ENCODE measurements at places on chromosomes 6 and 20.

- DNase-seq: no peak
These were observed 32.2 kb downstream of the RREB1 start for GRCh38 chr6:7139835-7140470.

DNA sequence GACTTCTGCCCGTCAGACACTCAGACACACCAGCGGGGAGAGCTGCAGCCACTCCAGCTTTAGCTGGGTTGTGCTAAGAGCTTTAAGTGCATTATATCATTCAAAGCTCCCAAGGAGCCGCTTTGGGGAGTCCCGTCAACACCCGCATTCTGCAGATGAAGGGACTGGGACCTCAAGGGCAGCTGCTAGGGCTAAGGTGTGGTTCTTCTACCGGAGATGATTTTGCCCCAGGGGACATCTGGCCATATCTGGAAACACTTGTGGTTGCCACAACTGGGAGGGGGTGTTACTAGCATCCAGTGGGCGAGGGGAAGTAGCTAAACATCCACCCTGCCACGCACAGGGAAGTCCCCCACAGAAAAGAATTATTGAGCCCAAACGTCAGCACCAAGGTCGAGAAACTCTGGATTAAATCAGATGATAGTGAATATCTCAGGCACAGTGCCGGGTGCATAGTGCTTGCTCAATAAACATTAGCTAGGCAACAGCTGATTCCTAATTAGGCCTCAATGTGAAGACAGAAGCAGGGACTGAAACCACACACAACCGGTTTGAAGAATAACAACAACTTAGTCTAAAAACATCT is 29.6 kb downstream of the PMEPA1 start:
- DNase-seq: no peak

DNA sequence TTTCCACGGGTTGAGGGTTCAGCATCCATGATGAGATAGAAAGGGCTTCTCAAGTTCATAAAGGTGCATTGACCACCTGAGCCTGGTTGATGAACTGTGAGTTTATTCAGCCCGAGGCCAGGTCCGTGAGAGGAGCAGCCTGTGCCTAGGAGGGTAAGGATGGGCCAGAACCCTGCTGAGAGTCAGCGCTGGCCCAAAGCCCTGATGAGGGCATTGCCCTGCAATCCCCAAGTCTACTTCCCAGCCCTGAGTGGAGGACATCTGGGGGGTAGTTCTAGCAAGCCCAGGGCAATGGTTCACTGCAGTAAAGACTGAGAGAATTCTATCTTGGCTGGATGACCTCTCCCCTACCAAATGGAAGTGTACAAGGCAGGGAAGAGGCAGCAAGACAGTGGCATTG is 123.3 kb upstream of the NXT1 start:
- no peak for DNase-seq

- no peak for DNase-seq
These were observed 235.1 kb downstream of the ZFAND3 start for GRCh38 chr6:38054527-38055202.

DNA sequence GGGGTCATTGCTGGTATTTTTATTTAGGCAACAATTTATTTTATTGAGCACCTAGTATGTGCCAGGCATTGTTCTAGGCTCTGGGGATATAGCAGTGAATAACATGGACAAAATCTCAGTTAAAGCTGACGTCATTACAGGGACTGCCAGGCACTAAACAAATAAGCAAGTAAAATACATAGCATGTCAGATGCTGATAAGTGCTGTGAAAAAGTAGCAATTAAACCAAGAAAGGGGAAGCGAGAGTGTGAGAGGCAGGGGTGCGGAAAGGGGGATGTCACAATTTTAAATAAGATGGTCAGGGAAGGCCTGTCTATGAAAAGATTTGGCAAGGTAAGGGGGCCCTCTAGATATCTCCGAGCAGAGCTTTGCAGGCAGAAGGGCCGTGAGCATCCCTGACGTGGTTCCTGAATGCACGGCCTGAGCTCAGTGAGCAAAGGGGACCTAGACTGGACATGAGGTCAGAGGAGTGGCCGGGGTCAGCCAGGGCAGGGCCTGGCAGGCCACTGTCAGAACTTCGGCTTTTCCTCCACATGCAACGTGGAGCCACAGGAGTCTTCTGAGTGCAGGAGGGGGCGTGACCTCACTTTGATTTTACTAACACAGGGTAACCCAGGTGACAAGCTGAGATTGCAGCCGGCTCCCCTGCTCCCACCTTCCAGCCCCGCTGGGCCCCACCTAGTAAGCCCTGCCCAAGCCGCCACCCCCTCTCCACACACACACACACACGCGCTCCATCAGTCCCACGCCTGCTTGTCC is 24.2 kb upstream of the SIRPA start:
- no peak for DNase-seq

- no peak for DNase-seq
These were observed 79.7 kb upstream of the NFATC2 start for GRCh38 chr20:51622004-51622874.

DNA sequence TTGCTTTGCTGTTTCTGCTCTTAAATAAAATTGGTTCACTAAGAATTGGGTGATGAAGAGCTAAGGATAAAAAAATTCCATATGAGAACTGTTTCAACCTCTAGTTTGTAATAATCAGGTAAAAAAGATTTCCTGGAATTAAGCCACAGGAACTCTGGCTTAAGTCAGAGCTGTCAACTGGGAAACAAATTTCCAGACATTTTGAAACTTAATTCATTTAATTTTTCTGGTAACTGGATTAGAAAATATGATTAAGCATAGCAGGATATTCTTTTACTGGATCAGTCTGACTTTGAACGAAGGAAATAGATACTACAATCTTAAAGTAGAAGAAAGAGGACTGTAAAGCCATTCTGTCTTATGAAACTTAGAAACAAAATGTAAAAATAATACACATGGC is 1.3 kb upstream of the VIP start:
- DNase-seq: no peak

GRCh38 chr20:58577139-58577806 is 62.1 kb upstream of the APCDD1L start:
- DNase-seq: no peak

DNA sequence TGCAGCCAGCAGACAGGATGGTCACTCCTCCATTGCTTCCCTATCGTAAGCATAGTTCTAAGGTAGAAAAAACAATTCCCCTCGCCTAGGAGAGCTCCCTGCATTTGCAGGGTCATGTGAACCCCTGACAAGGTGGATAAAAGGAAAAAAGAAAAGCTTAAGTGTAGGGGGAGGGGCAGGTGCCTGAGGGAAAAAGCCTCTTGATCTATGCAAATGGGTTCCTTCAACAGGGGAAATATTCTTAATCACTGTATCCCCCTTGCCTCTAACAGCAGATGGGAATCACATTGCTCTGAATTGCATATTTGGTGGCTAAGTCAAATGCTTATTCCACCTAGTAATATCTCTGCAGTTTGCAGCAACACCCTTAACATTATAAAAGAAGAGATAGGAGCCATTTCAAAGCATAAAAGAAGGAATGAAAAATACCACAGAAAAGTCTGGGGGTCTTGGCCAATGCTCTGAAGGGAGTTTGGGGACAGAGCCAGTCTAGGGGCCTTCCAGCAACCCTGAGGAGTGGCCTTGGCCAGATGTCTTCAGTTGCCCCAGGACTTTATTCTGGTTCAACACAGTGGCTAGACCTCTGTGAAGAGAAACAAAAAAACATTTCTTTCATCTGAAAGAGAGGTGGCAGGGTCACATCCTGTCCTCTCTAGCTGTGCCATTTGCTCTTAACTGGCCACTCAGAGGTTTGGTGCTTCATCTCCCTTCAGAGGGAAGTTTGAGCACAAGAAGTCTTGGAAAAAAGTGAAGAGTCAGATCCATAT is 660.4 kb upstream of the GJE1 start:
- DNase-seq: no peak

GRCh38 chr6:82436740-82437139 is 73.1 kb downstream of the TPBG start:
- no peak for DNase-seq

DNA sequence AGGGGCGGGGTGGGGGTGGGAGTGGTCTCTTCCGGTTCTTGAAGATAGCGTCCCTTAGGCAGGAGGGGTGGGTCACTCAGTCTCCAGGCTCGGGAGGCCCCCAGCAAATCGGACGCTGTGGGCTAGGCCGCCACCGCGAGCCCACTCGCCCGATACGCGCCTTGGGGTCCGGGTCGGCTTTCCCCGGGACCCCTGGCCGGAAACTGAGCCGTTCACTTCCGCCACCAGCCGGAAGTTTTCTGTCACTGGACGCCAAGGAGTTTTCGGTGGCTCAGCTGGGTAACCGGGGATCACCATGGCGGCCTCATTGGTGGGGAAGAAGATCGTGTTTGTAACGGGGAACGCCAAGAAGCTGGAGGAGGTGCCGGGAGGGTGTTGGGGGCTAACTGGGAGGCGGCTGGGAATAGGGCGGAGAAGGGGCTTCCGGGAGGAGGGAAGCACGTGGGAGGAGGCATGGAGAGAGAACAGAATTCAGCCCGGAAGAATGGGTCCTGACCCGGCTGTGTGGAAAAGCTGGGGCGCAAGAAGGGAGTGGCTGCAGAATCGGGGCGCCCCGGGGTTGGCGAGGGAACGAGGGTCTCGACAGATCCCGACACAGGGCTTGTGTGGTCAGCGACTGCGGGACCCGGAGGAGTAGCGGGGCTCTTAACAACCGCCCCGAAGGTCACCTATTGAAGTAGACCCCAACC is at the start of gene ITPA:
Gene ITPA, plus strand, starts transcription at position 242 of the 689 bp plus-strand sequence. Its CDS starts 54 bp downstream, at position 296.
- peak; percentile 78 for DNase-seq

DNA sequence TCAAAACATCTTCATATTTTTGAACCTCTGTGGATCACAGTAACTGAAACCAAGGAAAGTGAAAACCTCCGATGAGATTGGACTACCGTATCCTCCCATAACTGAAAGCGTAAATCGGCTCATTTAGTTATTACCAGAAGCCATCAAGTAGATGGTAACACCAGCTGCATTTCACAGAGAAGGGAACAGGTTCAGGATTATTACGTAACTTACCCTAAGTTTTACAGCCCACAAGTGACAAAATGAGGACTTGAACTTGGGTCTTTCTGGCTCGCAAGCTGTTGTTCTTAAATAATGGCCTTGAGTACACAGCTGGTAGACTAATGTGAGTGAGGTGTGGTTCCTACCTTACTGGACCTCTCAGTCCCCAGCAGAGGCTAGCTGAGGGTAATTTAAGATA is 37.9 kb upstream of the CBLN4 start:
- no peak for DNase-seq

DNA sequence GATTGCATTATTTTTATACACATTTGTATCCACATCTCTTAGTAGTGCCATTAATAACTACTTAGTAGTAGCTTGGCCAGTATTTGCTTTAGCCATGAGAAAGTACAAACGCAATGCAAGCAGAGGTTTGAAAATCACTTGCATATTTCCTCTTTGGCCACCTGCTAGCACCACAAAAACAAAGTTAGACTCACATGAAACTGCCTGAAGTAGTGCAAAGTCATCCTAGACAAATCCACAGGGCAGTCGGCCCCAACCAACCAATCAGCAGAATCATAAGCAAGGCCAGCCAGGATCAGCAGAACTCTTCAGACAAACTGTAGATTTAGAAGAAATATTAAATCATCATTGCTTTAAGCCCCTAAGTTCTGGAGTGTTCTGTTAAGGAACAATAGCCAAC is 135.2 kb upstream of the VGLL2 start:
- no peak for DNase-seq

DNA sequence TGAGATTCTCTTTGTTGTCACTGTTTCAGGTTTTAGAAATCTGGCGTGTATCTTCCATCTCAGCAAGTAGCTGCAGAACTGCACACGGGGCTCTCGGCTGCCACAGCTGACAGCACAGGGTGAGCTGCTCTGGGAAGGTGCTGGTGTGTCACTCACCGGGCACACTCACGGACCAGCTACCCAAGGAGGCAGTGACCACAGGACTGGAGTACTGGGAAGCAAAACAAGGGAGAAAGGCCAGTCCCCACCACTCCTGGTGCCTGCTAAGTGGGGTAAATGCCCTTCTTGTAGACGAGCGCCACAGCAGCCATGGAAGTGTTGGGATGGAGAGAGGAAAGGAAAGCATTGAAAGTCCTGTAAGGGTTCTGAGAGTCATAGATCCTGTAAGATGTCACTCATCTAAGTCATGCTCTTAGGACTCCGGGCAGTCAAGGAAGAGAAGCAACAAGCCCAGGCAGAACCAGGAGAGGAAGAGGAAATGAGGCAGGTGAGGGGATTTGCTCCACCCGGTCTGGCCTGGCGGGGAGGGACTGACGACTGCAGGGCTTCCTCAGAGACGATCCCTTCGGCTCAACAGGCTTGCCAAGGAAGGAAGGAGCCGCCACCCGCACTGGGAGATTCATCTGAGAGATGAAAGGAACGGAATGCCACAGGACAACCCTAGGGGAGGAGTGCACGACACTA is 48.1 kb downstream of the PRDM1 start:
- DNase-seq: no peak

GRCh38 chr6:100768816-100769351 is 112.2 kb downstream of the ASCC3 start:
- no peak for DNase-seq

DNA sequence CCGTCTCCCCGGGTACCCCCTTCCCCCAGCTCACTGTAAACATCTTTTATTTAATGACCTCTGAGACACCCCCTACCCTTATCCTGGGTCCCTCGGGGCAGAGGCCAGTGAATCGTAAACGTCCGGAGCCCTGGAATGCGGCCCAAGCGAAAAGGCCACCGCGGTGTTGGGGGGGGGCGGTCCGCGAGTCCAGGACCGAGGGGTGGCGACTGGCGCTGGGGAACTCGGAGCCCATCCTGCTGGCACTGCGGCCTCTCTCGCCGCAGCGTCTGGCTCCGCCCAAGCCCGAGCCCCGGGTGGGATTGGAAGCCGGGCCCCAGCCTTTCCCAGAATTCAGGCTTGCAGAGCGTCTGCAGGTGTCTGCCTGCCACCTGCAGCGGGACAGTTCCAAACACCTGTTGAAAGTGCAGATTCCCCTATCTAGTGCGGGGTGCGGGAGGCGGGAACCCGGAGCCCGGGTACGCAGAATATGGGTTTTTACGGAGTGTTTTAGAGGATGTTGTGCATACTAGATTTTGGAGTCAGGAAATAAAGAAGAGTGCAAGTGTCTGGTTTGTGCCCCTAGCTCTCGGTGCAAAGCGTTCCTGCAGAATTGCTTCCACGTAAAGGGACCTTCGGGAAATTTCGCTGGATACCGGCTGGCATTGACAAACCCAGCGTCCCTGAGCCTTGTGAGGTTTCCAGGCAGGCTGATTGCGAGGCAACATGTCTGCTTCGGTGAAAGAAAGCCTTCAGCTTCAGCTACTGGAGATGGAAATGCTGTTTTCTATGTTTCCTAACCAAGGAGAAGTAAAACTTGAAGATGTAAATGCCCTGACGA is 800 bp downstream of the RWDD2A start:
- peak; percentile 45 for DNase-seq
